ENCODE measurements at places on chromosomes 5 and 9.
A peak's percentile ranks its signal among the peaks of the same experiment; 100 is the strongest.

GRCh38 chr5:151104795-151105194 lies 24.0 kb upstream of the TNIP1 start:
- DNase-seq = no peak

DNA sequence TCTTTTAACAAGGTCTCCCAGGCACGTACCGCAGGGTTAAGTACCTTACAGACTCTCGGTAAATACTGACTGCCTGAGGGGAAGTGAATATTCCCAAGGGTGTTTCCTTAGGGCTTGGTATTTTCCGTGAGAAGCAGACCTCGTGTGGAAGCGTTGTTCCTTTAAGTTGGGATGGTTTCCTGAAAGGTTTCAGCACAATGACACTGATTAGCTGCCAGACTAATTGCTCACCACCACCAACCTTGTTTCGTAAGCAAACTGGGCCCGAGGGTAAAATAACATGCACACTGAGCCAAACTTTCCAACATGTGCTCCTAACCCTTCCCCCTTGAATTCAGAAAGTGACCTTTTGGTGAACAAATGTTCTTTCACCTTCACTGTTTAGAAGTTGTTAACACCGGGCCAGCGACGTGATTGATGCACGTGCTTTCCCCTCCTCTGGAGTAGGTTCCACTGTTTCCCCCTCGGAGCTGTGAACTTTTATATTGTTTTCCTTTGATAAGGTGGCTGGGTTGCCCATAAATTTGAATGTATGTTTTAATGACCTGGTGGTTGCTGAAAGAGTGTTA lies 128.1 kb upstream of the RPS23 start:
- peak; percentile 80 for DNase-seq

GRCh38 chr5:1185629-1186350 lies 15.6 kb upstream of the SLC6A19 start:
- no peak for DNase-seq

DNA sequence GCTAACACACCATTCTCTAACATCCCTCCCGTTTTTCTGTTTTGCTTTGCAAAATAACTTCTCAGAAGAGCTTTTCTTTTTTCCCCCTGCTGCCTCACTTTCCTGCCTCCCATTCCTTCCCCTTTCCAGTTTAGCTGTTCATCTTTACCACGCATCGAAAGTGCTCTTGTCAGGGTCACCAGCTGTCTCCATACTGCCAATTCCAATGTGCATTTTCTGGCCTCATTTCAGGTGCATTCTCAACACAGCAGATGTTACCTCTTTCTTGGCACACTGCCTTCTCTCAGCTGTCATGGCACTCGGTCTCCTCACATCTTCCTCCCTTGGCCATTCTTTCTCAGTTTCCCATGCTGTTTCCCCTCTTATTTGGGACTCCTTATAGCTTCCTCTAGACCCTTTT lies 9.5 kb downstream of the ARSK start:
- no peak for DNase-seq

DNA sequence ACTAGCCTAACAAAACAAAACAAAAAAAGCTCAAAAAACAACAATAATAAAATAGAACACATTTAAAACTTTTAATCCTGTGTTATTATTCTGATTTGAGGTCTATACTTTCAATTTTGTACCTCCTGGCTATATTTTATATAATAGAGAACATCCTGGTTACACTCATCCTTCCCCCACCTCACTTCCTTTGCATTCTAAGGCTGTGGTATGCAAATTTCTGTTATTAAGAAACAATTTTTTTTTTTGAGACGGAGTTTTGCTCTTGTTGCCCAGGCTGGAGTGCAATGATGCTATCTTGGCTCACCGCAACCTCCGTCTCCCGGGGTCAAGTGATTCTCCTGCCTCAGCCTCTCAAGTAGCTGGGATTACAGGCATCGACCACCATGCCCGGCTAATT lies 3.1 kb upstream of the RPL37 start:
- DNase-seq = no peak

GRCh38 chr9:127742435-127743088 lies 7.5 kb upstream of the TOR2A start:
- no peak for DNase-seq

DNA sequence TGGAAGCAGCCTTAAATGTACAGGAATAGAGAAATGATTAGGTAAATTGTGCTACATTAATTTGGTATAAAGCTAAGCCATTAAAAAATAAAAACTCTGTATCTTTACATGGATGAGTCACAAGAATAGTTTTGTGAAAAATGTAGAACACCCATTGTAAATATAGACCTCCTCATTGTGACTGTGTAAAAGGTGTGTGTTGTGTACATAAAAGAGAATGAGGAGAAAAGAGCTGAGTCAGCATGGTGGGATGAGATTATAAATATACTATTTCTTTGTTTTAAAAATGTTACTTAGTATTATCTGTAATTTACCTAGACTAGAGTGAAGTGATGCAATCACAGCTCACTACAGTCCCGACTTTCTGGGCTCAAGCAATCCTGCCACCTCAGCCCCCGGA lies 250.5 kb downstream of the KIAA0825 start:
- no peak for DNase-seq

GRCh38 chr9:107227774-107228173 lies 55.3 kb upstream of the RAD23B start:
- DNase-seq = no peak

GRCh38 chr5:179371681-179372680 lies 26.7 kb upstream of the ADAMTS2 start:
- no peak for DNase-seq

DNA sequence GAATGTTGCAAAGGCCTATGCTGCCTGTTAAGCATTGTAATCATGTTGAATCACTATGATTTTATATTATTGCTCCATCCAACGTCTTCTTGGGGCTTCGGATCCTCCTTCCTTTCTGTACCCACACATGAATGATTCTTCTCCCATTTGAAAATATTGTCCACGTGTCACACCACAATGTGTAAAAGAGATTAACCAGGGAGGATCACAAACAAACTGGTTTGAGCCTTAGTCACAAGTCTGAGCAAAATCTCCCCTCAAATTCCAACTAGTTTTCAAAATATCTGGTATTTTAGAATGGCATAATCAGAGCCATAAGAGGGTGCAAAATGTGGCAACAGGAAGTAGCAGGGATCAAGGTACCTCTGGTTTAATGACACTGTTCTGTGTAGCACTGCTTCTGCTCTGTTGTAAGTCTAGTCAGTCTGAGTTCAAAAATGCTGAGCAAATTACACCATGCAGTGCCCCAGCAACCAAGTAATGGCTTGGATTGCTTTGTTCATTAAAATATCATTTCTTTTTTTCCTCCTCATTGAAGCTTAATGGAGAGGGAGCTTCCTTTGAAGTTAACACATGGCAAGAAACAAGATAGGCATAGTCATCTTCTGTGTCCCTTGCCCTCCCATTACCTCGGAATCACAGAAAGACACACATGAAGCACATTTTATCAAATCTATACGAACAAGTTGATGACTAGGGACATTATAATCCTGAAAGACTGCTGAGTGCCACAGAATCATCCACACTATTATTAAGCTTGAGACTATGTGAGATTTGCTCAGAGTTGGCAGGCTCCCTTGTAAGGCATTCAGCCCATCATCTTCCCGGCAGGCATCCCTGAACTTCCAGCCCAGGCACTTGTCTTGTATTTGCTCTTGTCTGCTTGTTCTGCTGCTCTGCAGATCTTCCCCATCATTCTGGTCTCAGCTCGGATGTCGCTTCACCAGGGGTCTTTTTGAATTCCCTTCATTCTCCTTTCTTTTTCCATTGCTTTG lies 102.0 kb upstream of the PRLR start:
- no peak for DNase-seq
